ENCODE measurements at places on chromosomes 3 and 15. TPM values are rescaled to one million over a fixed set of nuclear protein-coding genes. Genes with fewer than 3 reads are reported as not detected.

Gene GRIP2
- 4.2 TPM for total RNA-seq

Gene NISCH
- 93.2 TPM for total RNA-seq

Gene ALDH1L1
- 4.7 TPM for total RNA-seq

Gene PDCD7
- 23.5 TPM for total RNA-seq

Gene FETUB
- not detected for total RNA-seq

Gene LRRC2
- 0.64 TPM for total RNA-seq

Gene UBL7
- 18.8 TPM for total RNA-seq

Gene TMEM158
- total RNA-seq: 5.2 TPM

Gene SLC9A9
- total RNA-seq: 14.4 TPM
